ENCODE measurements at places on chromosomes 7 and 10. TPM values are rescaled to one million over a fixed set of nuclear protein-coding genes. Genes with fewer than 3 reads are reported as not detected.

GRCh38 chr10:46024948-46025347 lies 5.5 kb downstream of the NCOA4 start:
- DNase-seq: no peak

GRCh38 chr10:73813333-73813732 lies 1.9 kb upstream of the NDST2 start:
- DNase-seq: no peak

GRCh38 chr10:19041171-19041570 lies 7.4 kb upstream of the MALRD1 start:
- no peak for DNase-seq

- DNase-seq: no peak
Observed at GRCh38 chr7:64892666-64893309, 10.3 kb upstream of the ZNF273 start.

- DNase-seq: no peak
Observed at GRCh38 chr10:47418321-47418720, 34.2 kb upstream of the ZNF488 start.

DNA sequence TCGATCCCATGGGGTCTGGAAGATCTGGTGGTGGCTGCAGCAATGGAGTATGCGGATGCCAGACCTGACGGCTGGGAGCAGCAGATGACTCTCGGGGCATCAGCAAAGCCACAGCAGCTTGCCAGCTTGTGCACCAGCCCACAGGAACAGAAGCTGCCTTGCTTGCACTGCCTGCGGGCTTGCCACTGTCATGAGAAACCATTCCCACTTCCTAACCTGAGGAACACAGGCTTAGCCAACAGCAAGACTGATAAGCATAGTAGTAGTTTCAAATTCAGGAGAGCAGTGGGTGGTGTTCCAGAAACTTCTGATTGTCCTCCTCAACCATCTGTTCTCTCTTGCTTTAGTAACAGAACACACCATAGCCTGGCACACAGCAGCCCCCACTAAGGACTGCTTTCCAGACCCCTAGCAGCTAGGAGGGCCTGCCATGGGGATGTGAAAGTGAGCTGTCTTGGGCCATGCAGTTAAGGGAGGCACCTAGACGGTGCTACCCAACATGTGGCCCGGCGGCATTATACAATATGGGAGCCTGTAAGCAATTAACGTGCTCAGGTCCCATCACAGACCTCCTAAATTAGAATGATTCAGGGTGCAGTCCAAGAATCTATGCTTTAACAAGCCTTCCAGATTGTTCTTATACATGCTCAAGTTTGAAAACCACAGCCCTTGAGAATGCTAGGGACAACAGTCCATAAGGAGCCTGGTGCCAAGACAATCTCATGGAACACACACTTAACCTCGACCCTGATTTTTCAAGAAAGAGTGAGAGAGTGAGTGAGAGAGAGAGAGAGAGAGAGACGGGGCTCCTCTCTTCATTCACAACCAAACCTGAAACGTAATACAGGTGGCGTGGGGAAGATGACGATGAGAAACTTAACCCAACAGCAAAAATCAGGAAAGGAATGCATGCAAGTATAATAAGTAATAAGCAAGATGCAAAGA lies 7.1 kb downstream of the ANXA11 start:
- no peak for DNase-seq

DNA sequence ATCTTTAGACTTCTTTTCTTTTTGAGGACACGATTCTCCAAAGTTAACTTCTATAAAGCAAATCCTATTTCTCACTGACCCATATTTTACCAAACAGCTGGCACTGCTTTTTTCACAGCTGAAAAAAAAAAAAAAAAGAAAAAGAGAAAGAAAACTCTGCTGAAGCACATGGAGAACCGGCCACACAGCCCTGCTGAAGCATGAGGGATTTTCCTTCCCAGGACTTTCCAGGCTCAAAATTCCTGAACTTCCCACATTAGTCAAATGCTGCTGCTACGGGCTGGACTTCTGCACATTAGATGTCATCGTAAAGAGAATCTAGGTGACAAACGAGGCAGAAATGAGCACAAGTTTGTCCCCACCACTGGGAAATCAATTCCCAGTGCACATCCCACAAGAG lies 25.2 kb downstream of the HIPK2 start:
- no peak for DNase-seq

DNA sequence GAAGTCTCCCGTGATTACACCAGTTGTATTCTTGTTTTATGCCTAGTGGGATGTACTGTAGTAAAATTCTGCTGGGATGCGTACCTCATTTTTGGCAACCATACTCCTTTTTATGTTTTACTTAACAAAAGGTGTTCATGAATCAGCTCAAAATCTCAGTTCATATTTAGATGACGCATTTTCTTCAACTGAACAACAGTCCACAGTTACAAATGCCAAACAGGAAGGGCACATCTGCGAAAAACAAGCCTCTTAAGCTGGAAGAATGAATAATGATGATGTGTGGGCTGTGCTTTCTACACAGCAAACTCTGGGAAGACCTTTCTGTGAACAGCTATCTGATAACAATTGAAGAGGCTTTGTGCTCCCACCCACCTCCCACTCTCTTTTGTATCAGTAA lies 68.4 kb upstream of the NRBF2 start:
- no peak for DNase-seq

- no peak for DNase-seq
Observed at GRCh38 chr7:80923211-80923612, 4.4 kb upstream of the SEMA3C start.

- DNase-seq: no peak
Observed at GRCh38 chr10:64206409-64206808, 685.2 kb downstream of the REEP3 start.

GRCh38 chr7:39623732-39624441 lies 515 bp downstream of the RALA start:
- peak; percentile 29 for DNase-seq

DNA sequence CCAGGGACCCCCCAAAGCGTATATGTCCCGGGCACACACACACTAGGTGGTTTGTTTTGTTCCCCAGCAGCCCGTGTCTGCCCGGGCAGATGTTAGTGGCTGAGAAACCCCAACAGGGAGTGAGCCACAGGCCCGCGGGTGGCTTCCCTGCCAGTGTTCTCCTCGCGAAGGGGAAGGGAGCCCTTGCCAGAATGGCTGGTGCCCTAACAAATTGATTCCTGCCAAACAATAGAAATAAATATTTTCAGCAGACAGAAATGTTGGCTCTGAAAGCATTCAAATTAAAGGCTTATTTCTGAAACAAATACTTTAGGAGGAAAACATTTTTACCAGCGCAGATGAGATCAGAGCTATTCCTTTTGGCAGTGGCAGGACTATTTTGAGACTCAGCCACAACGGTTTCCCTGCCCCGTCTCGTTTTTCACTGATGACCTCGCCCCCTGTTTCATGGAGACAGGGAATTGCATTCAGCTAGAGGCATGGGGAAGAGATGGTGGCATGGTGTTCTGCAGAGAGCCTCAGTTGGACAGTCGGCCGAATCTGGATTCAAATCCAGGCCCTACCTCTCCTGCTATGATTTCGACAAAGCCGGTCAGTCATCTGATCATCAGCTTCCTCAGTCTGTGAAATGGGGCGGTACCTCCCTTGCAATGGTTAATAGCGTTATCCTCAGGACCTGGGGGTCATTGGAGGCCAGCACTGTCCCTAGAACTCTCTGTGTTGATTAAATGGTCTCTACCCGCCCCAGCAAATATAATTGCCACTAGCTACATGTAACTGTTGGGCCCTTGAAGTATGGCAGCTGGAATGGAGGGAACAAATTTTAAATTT lies 84.5 kb downstream of the CUX1 start:
- no peak for DNase-seq

GRCh38 chr10:26481914-26482550 lies 43.9 kb downstream of the APBB1IP start:
- DNase-seq: no peak

DNA sequence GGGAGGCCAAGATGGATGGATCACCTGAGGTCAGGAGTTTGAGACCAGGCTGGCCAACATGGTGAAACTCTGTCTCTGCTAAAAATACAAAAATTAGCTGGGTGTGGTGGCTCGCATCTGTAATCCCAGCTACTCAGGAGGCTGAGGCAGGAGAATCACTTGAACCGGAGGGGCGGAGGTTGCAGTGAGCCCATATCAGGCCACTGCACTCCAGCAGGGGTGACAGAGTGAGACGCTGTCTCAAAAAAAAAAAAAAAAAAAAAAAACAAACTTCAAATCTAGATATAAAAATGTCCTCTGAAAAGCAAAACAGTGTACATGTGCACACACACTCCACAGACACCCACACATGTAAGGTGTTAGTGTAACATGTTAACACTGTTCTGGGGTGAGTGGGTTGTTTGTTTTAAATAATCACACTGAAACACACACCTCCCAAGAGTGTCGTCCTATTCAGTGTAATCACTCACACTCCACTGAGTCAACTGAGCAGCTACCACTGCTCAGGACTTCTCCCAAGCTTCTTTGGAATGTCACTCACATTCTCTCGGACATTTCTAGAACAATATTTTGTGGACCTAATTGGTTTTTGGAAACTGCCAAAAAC lies 12.8 kb upstream of the RGS10 start:
- DNase-seq: no peak

GRCh38 chr7:138032186-138032585 lies 30.3 kb upstream of the CREB3L2 start:
- DNase-seq: no peak

DNA sequence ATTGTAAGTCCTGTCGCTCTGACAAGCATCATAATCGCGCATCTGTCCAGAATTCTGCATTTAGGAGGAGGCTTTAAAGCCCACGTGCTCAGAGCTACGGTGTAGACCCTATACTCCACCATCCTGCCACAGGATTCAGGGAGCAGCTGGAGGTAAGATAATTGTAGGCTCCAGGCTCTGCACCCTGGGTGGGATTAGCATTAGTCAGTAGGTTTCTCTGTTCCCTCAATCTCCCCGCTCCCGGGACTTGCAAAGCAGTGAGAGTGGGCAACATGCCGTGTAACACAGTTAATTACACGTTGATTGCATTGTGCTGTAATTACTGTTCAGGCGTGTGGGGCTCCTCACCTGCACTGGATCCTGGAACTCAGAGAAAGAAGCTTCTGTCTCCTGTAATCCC lies 89.3 kb upstream of the CUX1 start:
- DNase-seq: no peak

- DNase-seq: no peak
Observed at GRCh38 chr7:1244700-1245523, 12.2 kb downstream of the UNCX start.

DNA sequence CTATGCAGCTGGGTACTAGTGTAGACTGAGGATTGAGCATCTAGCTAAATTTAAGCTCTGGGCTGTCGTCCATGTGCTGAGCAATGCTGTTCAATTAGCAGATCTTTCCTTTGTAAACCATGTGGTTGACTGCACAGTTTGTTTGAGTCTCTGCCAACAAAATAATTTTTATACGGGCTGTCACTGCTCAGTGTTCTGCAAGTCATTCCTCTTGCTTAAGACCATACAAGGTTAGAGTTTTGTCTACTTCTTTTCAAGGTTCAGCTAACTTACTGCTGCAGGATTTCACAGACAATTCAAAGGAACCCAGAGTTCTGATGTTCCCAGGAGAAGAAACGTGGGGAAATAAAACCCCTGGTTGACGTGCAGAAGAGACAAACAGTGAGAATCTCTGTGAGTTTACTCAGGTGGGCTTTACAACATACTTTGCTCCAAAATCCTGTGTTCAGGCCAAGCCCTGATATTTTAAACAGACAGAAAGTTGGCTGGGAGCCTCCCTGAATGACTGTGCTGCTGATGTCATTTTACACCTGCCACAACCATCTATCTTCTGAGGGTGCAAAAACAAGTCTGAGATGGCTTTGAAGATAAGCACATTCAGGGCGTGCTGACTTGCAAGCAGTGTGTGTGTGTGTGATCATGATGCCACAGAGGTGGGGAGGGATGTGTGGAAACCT lies 177.1 kb upstream of the SVIL start:
- no peak for DNase-seq

DNA sequence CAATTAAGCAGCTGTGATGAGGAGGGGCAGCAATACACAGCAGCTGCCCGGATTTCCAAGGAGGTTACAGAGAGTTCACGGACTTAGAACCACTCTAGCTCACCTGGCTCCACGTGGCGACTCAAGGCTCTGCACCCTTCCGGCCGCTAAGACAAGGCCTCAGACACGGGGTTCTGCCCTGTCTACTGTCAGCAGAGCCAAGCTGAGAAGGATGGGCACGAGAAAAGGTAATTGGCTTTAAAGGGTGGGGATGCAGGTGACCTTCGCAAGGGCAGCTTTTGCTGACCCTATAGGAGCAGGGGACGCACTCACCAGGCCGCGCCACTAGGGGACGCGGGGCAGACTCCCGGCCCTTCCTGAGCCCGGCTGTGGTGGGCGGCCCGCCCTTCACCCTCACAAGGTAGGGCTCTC lies 152.4 kb downstream of the KIF20B start:
- DNase-seq: peak; percentile 31

- DNase-seq: no peak
Observed at GRCh38 chr7:44630792-44631457, 24.5 kb downstream of the OGDH start.

DNA sequence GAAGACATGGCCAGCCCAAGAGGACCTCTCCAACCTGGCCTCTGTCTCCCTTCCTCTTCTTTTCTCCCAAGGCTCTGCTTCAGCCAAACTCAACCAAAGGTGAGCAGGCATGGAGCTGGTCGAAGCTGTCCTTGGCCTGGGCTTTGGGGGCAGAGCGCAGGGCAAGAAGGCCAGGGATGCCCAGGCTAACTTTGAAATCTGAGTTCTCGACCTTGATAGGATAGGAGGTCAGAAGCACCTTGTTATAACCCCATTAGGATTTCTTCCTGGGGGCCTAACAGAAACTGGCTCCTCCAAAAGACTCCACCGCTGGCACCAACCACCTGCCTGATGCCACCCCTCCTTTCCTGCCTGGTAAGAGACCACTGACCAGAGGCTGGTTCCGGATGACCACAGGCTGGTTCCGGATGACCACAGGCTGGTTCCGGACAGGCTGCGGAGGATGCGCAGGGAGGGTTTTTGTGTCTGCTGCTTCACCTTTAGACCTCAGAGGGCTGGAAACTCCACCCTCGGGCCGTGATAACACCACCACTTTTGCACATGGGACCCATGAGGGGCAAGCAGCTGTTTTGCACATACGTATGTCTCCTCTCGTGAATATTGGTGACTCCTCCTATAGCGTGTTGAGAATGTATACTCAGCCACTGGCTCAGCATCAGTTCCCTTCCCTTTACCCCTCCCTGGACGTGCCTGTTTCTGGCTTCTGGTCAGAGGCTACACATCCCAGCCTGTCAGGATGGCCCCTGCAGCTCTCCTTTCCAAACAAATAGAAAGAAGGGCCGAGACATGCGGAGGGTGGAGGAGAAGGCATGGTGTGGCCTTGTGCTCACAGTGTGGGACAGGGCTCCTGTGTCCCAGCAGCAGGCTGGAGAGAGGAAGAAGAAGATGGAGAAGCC lies 140.1 kb downstream of the DNAJB6 start:
- DNase-seq: no peak

Gene MAPK8
- 69.7 TPM for total RNA-seq

Gene RARRES2
- total RNA-seq: 20.2 TPM

Gene OR6B1
- total RNA-seq: not detected

Gene LMTK2
- 32.3 TPM for total RNA-seq

Gene RELN
- 5.4 TPM for total RNA-seq

Gene OPALIN
- not detected for total RNA-seq

Gene ZP3
- not detected for total RNA-seq

Gene PRSS1
- 26.9 TPM for total RNA-seq

Gene CAV1
- total RNA-seq: 0.84 TPM
